Stimulated activated CD4-positive, alpha-beta T cell treated with anti-CD3 and anti-CD28 coated beads, Interleukin-1b, Interleukin-23, amount 100 ng/mL, for 1 hour (primary cell): ENCODE measurements at places on chromosomes 16 and 17.

DNA sequence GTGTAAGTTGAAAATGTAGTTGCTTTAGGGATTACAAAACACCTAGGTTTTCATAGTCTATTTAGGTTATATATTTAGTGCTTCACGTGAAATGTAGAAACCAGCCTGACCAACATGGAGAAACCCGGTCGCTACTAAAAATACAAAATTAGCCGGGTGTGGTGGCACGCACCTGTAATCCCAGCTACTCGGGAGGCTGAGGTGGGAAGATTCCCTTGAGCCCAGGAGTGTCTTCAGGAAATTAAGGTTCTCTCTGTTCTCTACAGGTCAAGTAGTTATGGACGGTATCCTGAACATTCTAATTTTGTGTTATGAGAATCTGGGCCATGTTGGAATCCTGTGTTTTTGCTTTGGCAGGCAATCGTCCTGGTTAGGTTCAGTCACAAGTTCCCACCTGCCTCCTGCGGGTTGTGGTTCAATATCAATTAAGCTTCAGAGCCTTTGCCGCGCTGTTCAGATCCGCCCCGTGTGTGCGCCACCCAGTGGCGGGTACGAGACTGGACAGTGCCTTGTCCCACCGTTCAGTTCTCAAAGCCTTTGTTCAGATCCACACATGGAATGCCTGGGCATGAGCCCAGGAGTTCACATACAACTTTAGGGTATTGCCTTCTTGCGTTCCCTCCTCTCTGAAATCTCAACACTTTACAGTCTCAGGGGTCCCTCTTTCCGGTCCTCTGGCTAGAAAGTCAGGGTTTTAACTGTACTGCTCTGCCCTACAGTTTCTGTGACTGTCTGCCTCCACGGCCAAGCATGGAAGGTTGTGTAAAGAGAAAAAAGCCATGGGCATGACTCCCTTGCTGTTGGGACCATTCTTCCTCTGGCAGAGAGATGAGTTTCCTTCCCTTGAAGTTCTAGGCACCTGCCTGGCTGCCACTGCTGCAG is 41.7 kb downstream of the HEATR6 start:
- DNase-seq, result peak; percentile 35

DNA sequence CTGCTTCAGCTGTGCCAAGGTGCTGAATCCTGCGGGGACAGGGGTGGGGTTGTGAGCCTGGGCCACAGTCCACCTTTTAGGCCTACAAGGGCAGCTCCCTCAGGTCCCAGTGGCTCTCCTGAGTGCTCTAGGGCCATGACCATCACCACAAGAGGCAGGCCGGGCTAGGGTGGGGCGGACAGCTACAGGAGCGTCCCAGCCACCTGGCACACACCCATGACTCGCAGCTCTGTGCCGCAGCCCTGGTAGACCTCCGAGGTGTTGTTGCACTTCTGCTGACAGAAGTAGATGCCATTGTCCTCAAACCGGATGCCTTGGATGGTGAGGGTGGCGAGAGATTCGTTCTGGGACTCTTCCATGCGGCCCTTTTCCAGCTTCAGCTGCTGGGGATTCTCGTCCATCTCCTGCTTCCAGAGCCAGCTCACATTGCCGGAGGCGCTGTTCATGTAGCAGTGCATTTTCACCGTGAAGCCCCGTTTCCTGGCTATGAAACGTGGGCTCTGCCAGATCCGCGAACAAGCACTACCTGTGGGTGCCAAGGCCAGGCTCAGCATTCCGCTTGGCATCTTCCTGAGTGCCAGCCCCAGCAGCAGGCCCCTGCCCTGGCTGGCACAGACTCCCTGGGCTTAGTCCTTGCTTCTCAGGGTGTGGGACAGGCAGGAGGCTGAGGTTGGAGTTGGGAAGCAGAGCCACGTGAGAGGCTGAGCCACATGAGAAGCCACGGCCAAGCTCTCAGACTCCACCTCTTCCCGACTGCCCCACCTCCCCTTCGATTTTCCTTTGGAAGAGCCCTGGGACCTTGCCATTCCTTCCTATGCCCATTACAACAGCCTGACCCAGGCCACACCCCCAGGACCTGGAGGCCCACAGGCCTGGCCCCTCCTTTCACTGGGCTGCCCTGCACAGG is 2.0 kb downstream of the CD79B start:
- DNase-seq, result no peak

DNA sequence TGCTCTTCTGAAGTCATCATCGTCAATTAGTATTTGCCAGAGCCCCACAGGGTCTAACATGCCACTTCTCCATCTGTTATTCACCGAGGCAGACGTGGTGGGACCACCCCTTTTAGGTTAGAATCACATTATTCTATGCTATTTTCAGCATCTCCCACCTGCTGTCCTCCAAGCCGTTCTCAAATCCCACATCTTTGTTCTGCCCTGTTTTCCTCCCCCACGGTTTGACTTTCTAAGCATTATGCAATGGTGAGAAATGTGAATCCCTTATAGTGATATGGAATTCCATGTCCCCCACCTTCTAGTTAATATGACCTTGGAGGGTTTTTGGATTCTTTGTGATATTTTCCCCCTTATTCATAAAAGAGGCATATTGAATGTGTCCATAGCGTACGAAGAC is 634.1 kb upstream of the RBFOX1 start:
- no peak for DNase-seq

DNA sequence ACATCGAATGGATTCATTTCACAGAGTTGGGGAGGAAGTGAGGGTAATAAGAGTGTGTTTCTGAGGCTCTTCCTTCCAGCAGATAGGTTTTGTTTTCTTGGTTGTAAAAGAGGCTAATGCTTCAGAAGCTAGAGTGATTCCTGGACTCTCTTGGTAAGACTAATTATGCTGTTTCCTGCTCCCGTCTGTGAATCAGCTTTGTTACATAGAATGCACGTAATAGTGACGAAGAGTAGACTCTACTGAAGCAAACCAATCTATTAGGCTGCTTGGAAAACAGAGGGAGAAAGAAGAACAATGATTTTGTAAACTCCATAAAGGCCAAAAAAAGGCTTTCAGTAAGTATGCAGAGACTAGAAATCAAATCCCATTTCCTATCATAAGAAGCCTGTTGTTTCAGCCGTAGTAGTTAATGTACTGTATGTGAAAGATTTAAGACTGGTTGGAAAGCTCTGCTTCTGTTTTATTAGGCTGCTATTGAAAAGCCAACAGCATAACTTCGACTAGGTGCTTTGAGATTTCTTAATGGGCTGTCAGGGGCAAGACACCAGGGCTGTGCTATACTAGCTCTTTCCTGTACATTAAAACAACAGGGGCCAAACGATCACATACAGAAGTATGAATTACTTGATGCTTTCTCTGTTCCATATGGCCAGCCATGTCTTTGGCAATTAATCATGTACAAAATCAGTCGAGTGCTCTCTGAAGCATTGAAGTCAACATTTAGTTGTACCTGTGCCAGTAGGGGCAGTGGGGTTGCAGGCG is 219.0 kb downstream of the FTO start:
- DNase-seq, result no peak

DNA sequence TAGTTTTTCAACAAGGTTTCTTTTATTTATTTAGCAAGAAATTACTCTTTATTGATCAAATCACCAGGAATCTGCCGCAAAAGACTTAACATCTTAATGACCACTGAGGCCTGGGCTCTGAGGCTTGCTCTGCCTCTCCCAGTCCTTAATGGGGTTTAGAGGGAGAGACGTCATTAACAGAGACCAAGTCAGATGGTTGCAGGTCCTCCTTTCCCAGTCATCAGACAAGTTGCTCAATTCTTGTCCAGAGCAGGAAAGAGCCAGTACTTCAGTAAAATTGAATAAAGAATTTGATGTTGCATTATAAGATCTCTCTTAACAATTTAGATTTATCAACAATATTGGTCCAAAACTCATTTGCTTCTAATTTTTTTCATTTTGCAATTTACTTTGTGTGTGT is 2.0 kb downstream of the SEPHS2 start:
- DNase-seq, result no peak

DNA sequence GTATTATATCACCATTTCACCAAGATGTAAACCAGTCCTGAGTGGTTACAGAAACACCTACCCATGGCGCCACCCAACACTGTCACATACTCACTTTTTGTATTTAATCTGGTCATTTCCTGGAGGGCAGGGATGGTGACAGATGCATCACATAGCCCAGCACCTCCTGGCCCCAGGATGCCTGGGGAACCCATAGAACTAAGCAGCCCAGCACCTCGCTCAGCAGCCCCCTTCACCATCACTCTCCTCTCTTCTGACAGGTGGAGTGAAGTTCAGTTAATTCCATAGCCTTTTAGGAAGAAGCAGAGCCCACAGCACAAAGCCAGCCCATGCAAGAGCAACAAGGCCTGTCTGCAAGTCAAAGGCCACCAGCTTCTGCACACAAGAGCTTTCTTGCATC is 27.5 kb downstream of the MYLK3 start:
- DNase-seq, result no peak

DNA sequence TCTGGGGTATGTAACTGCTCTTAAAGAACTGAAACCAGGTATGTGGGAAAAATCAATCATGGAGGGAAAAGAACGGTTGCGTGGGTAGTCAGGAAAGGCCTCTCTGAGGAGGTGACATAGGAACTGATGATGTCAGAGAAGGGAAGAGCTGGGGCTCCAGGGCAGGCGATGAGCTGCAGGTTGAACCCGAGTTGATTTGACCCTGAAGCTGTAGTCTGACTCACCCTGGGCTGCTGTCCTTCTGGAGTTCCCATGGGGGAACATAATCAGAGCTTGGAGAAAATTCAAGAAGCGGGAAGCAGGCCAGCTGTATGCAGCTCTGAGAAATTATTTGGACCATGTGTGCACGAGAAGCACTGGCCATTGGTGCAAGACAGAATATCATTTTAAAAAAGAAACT is 16.7 kb downstream of the SLC6A2 start:
- DNase-seq, result no peak

- DNase-seq, result no peak
These were observed 38.6 kb downstream of the SKAP1 start for GRCh38 chr17:48391444-48391843.

DNA sequence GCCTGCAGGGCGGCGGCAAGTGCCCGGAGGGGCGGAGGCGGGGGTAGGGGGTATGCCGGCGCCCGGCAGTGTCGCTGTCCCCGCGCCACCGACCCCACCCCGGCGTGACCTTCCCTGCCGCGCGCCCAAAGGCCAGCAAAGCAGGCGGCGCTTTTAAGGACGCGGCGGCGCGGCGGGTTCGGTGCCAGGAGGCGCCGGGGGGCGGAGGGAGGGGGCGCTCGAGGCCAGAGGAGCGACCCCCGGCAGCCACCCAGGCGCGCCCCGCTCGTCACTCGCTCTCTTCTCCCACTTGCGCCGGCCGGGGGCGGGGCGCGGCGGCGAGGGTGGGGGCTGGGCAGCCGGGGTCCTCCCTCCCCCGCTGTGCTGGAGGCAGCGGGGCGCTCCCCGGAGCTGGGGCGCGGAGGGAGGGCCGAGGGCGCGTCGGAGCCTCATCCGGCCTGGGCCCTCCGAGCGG is 8.6 kb upstream of the BAHCC1 start:
- DNase-seq, result no peak

- no peak for DNase-seq
These were observed 107.2 kb upstream of the C16orf82 start for GRCh38 chr16:26959416-26960009.

GRCh38 chr17:66865151-66865550 is 30.2 kb downstream of the CACNG5 start:
- DNase-seq, result no peak

DNA sequence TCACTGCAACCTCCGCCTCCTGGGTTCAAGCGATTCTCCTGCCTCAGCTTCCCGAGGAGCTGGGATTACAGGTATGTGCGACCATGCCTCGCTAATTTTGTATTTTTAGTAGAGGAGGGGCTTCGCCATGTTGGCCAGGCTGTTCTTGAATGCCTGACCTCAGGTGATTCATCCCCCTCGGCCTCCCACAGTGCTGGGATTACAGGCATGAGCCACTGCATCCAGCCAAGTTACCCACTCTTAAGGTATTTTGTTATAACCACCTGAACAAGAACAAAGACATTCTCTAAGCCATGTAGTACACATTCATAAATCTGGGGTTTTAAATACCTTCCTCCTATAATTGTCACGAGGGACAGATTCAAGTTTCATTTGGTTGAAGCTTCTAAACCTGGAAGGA is 12.3 kb upstream of the TMEM170A start:
- DNase-seq, result no peak

- no peak for DNase-seq
These were observed 123.9 kb downstream of the SDK2 start for GRCh38 chr17:73520369-73520761.

- no peak for DNase-seq
These were observed 1.5 kb downstream of the GSDMB start for GRCh38 chr17:39916918-39917317.

- DNase-seq, result no peak
These were observed 8.4 kb downstream of the FBRS start for GRCh38 chr16:30666681-30667080.
